Activated CD8-positive, alpha-beta T cell treated with anti-CD3 and anti-CD28 coated beads, Interleukin-2, amount 10 ng/mL, durations not matched to agents 7 days and 5 days (primary cell): ENCODE measurements at places on chromosomes 2 and 18.

DNA sequence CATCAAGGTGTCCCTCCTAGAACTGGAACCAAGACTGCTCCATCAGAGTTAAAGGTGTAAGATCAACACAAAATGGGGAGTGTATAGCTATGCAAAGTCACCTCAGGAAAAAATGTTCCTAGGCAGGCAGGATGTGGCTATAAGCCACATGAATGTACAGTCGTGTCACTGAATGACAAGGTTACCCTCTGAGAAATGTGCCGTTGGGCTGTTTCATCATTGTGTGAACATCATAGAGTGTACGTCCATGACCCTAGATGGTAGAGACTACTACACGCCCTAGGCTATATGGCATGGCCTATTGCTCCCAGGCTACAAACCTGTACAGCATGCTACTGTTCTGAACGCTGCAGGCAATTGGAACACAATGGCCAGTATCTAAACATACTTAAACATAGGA is 24.5 kb downstream of the TYMS start:
- DNase-seq: peak; percentile 87
- peaks cover 78% of the 10 kb centered on the region for H3K36me3 ChIP-seq
- peak overlapping the region; percentile 47 for H3K4me3 ChIP-seq
- peak overlapping the region; percentile 97 for H3K27ac ChIP-seq
- H3K27me3 ChIP-seq: no peaks in the 10 kb centered on the region

DNA sequence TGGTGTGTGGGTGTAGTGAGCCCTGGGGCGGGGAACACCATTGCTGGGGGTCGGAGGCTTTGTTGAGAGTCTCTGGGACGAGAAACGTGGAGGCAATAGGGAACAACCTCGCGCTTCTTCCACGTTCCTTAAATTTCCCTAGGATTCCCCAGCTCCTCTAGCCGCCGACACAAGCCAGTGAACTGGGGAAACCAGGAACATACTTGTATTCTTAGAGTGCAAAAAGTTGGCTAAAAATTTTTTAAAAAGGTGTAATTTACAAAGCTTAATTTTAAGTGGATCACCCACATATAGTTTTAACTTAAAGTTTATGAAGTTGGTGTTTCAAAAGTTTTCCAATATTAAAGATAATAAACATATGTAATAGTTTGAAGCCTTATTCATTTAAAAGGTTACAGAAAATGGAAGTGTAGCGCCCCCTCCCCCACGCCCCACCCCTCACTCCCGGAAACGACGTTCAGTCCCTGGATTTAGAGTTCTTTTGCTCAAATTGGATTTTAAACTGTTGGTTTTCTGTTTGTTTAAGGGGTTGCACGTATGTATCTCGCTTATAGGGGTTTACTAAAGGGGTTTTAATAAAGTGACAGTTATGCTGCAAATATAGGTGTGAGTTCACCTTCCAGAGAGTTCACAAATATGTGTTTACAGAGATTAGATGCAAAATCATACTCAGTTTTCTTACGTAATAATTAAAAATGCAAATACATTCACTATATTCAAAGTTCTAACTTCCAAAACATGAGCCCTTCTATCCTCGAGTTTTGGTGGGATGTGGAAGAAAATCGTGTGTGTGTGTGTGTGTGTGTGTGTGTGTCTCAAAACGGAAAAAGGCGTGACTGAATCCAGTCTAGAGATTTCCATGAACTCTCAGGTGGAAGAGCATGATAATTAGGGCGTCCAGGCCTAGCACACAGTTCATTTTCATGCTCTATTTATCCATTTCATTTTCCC is 872 bp downstream of the DSG2 start:
- H3K36me3 ChIP-seq: no peaks in the 10 kb centered on the region
- peaks cover 40% of the 10 kb centered on the region for H3K27me3 ChIP-seq
- H3K27ac ChIP-seq: no peak overlapping the region
- peak overlapping the region; percentile 68 for H3K4me3 ChIP-seq
- DNase-seq: no peak
- H3K4me1 ChIP-seq: peaks cover 6% of the 10 kb centered on the region

DNA sequence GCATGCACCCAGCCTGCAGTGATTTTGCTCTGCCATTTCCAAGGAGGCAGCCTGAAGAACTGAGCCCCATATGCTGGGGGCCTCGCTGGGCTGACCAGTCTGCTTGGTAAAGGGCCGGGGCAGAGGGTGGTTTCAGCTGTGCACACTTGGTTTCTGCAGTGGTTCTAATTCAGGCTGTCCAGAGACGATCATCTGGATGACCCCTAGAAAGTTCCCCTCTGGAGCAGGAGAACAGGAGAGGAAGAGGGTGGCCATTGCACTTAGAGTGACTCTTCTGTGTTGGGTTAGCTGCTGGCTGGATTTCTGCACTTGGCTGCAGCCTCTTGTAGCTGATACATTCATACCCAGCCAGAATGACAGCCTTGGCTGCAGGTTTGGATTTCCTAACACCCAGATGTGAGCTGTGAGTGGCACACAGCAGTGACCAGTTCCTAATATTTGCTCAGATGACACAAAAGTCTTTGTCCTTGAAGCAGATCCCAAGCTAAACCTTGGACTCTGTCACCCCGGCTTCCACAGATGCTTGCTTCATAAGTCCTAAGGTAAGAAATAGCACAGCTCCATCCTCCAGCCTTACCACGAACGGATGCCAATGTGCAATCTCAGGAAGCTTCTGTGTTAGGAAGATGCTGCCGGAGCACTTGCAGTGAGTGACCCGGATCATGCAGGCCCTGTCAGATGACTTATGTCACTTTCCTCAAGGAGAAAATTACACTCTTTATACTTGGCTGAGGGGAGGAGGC is 105.6 kb downstream of the HNRNPLL start:
- no peaks in the 10 kb centered on the region for H3K36me3 ChIP-seq
- peaks cover 8% of the 10 kb centered on the region for H3K4me1 ChIP-seq
- DNase-seq: no peak
- H3K27me3 ChIP-seq: peaks cover 6% of the 10 kb centered on the region
- no peak overlapping the region for H3K27ac ChIP-seq

DNA sequence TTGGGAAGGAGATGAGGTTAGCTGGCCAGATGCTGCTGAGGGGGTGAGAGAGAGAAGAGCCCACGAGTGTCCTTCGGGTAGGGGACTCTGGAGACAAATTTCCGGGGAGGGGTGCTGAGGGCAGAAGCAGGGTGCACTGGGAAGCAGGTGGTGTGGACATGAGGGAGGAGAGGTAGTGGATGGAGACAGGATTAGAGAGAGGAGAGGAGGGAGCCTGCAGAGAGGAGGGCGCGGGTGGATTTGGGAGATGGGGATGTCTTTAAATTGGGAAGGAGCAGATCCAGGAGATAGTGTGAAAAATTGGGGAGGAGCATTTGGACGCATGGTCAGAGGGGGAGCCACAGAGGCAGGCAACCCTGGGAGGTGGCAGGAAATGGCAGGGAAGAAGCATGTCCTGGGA is 154.7 kb downstream of the DYSF start:
- peaks cover 14% of the 10 kb centered on the region for H3K27me3 ChIP-seq
- H3K36me3 ChIP-seq: no peaks in the 10 kb centered on the region

DNA sequence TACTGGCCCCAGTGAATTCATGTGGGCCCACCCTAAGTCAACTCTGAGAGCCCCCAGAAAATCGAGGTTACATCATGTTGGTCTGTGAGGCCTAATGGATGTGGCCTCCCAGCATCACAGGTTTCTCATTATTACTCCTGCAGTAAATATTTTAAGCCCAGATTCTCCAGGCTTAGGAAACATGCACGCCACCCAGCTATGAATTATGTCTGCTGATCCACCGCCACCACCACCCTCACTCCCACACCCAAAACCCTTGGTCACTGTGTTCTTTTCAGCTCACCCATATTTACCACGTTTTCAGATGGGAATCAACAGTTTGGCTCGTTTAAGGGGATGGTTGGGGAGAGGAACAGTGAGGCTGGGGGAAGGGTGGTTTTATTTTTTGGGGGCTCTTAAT is 128.6 kb downstream of the NCK2 start:
- H3K27ac ChIP-seq: peak overlapping the region; percentile 70
- no peak for DNase-seq
- H3K27me3 ChIP-seq: no peaks in the 10 kb centered on the region
- H3K36me3 ChIP-seq: peaks cover 74% of the 10 kb centered on the region
- peak overlapping the region; percentile 13 for H3K4me3 ChIP-seq
- H3K4me1 ChIP-seq: peaks cover 78% of the 10 kb centered on the region

DNA sequence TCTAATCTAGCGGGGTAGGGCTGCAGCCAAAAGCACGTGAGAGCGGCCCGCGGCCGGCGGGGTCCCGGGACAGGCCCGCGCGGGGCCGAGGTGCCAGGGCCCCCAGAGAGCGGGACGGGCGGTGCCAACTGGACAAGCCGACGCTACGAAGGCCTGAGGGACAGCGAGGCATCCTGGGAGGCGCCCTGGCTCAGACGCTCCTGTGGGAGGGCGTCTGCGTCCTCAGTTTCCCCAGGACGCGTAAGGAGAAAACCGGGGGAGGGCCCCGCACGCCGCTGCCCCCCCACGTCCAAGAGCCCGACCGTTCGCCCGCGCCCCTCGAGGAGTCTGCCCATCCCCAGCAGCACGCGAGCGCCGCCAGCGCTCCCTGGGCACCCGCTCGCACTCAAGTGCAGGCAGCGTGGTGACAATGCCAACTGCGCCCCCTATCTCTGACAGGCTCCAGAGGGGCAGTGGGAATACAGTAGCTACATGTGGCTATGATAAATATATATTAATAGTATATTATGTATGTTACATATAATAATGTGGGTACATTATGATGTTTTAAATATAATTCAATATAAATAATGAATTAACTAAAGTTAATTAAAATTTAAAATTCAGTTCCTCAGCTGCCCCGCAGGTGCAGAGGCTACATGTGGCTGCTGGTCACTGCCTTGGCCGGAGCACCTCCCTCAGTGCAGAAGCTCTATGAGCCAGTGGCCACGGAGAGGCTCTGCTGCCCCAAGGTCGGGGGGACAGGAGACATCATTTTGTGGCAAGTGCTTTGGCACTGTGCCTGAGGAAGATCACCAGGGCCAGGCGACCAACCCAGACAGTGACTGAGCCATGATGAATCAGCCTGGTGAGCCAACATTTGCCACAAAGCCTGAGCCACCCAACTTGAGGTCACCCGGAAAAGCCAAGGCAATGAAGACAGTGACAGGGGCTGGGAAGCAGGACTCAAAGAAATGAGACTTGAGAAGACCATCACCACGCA is 5.5 kb upstream of the SFT2D3 start:
- peaks cover 8% of the 10 kb centered on the region for H3K36me3 ChIP-seq
- H3K27me3 ChIP-seq: no peaks in the 10 kb centered on the region
- no peak overlapping the region for H3K4me3 ChIP-seq
- DNase-seq: peak; percentile 74
- no peak overlapping the region for H3K27ac ChIP-seq

- H3K27ac ChIP-seq: no peak overlapping the region
- peaks cover 5% of the 10 kb centered on the region for H3K27me3 ChIP-seq
- peaks cover 2% of the 10 kb centered on the region for H3K36me3 ChIP-seq
- H3K4me3 ChIP-seq: no peak overlapping the region
- no peak for DNase-seq
These were observed 17.1 kb upstream of the ATRAID start for GRCh38 chr2:27194538-27195354.

DNA sequence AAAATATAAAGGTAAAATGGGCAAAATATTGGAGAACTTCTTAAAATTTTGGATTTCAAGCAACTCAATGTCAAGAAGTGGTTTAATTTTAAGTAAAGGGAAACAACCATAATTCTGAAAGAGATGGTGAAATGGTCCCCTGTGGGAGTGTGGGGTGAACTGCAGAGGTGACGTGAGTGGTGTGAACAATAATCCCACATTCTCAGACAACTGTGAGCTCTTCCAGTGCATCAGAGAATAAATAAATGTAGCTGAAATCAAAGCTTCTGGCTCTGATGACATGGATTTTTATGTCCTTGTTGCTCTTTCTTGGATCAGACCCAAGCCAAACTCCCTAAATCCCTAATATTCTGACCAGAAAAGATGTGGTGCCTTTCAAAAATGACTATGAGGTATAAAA is 672.7 kb downstream of the ZEB2 start:
- no peak overlapping the region for H3K27ac ChIP-seq
- peaks cover 16% of the 10 kb centered on the region for H3K27me3 ChIP-seq
- H3K4me1 ChIP-seq: no peaks in the 10 kb centered on the region
- no peak for DNase-seq
- H3K36me3 ChIP-seq: no peaks in the 10 kb centered on the region

DNA sequence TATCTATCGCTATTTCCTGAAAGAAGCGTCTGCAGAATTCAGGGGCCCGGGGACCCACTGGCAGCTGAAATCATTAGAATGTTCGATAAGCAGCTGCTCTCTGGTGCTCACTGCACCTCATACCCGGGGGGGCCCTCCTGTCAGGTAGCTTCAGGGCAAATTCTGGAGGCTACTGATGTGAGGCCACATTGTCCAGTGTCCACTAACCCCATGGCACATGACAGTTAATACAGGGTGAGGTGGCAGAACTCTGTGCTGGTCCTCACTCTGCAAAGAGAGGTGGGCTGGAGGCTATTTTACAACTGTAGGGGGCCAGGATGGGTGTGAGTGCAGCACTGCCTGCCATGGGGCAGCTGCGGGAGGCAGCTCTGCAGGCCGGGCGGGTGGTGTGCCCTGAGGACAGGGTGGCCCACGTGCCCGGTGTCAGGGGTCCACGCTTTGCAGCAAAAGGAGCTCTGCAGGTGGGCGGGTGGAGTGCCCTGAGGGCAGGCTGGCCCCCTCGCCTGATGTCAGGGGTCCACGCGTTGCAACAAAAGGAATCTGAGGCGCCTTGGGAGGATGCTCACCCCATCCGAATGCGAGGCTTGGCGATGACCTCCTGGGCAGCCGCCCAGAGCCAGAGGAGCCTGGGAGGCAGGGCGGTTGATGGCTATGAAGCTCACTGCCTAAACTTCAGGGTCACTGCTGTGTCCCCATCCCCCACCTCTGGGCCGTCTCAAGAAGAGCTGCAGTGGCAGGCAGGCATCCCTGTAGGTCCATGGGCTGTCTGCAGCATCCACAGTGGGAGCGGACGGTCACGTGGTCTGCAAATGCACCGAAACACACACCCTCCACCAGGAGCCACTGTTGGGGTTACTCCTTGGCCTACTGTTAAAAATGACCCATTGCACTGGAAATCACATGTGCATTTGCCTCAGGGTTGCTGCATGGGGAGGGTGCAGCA is 207.0 kb upstream of the SALL3 start:
- peaks cover 2% of the 10 kb centered on the region for H3K27me3 ChIP-seq
- H3K36me3 ChIP-seq: no peaks in the 10 kb centered on the region
- H3K4me3 ChIP-seq: no peak overlapping the region
- no peak for DNase-seq
- H3K27ac ChIP-seq: no peak overlapping the region

- H3K4me3 ChIP-seq: no peak overlapping the region
- no peak overlapping the region for H3K27ac ChIP-seq
- peaks cover 4% of the 10 kb centered on the region for H3K27me3 ChIP-seq
- H3K4me1 ChIP-seq: peaks cover 23% of the 10 kb centered on the region
- H3K36me3 ChIP-seq: no peaks in the 10 kb centered on the region
These were observed 160.4 kb downstream of the SMAD7 start for GRCh38 chr18:48790226-48790863.

DNA sequence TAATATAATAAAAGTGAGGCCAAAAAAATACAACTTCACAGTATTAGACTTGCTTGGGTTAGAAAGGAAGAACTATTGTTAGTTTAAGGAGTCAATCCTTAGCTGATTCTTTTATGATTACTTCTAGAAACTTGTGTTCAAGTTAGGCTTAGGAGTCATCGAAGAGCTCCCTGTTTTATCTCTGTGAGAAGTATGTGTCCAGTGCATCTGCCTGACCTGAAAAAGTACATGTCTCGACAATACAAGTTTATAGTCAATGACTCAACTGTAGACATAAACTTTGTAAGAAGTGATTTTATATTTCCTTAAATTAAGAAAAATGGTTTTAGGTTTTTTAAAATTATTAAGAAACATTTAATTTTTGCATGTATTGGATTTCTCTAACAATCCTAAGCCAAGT is 571.2 kb downstream of the ZEB2 start:
- H3K4me3 ChIP-seq: no peak overlapping the region
- no peak for DNase-seq
- peaks cover 2% of the 10 kb centered on the region for H3K4me1 ChIP-seq
- no peak overlapping the region for H3K27ac ChIP-seq
